ENCODE measurements at places on chromosomes 2 and 18.

GRCh38 chr2:25993049-25993448 lies 10.8 kb upstream of the KIF3C start:
- DNase-seq: no peak

DNA sequence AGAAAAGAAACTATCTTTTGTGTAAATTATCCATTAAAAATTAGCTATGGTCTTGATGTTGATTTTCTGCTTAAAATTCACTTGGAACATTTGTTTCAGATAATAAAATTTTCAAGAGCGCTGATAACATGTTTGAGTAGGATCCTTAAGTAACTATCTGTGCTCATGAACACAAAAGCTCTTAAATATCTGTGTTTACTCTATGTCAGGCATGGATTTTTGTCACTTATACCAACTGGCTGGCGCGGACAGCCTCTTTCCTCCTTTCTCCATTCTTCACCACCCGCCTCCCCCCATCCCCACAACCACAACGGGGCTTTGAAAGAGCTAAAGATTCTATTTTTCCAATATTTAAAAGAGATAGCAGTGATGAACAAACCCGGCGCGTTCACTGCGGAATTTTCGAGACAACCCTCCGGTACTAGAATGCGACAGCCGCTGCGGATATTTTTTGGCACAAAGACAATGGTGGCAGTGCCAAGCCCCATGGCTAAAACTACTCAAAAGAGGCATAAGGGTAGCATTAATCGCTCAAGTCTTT lies 181.5 kb downstream of the TCF4 start:
- no peak for DNase-seq

- peak; percentile 56 for DNase-seq
Observed at GRCh38 chr18:33578518-33579348, 714 bp downstream of the ASXL3 start.

GRCh38 chr2:85307527-85307897 lies 20.3 kb downstream of the TGOLN2 start:
- DNase-seq: no peak

GRCh38 chr2:129717560-129718130 lies 261.8 kb upstream of the RAB6C start:
- no peak for DNase-seq

DNA sequence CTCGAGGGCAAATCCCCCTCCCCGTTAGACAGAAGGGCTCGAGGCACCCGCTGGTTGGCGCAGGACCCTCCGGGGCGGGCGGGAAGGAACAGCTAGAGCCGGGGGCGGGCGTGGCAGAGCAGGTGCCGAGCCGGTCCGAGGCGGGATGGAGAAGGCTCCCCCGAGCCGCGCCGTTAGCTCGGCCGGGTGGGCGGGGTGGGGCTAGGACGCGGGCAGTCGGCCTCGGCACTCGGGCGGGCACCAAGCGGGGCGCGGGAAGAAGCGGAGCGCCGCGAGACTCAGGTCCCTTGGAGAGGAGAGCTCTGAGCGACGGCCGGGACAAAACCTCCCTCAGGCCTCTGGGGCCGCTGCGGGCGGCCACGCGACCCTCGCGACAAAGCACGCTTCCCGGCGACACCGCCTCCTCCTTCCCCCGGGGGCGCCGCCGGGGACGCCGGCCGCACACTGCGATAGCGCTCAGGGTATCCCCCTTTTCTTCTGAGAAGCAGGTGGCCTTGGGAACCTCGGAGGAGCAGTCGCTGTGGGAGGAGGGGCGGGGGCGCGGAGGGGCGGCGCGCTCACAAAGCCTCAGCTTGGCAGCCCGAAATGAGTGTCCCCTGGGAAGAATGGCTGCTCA lies 721 bp downstream of the FHOD3 start:
- DNase-seq: peak; percentile 39

GRCh38 chr2:45965871-45966498 lies 314.5 kb downstream of the PRKCE start:
- no peak for DNase-seq

DNA sequence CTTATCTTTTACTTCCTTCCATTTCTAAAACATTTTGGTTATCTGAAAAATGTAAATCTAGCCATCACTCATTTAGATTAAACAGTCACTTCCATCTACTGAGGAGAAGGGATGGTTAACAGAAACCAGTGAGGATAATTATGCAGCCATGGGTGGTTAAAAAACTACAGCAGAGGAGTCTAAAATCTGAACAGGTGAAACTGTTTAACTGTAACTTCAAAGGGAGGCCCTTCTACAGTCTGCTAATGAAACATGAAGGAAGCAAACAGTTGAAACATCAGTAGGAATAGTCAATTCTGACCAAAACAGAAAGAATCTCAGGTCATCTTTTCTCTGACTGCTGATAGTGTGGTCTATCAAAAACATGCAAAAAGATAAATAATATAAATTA lies 71.0 kb downstream of the DTNB start:
- DNase-seq: no peak

DNA sequence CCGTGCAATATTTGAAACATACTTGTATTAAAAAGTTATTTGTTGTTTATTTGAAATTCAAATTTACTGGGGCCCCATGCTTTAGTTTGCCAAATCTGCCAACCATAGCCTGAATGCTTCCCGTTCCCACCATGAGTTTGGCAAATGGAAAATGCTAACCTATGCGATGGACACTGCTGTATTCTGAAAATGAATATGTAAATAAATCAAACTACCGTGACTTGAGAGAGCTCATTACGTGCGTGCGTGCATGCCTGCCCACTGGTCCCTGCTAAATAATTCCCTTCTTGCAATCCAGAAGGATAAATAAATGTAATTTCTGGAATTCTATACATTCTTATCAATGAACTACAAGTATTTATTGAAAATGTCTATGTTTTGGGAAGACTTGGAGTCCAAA lies 3.2 kb downstream of the BOD1L2 start:
- DNase-seq: no peak

- DNase-seq: no peak
Observed at GRCh38 chr18:10459587-10459986, 5.2 kb downstream of the APCDD1 start.

GRCh38 chr2:3517948-3518495 lies 1.3 kb downstream of the ADI1 start:
- DNase-seq: no peak

- no peak for DNase-seq
Observed at GRCh38 chr18:23094411-23095190, 40.7 kb upstream of the CABLES1 start.

DNA sequence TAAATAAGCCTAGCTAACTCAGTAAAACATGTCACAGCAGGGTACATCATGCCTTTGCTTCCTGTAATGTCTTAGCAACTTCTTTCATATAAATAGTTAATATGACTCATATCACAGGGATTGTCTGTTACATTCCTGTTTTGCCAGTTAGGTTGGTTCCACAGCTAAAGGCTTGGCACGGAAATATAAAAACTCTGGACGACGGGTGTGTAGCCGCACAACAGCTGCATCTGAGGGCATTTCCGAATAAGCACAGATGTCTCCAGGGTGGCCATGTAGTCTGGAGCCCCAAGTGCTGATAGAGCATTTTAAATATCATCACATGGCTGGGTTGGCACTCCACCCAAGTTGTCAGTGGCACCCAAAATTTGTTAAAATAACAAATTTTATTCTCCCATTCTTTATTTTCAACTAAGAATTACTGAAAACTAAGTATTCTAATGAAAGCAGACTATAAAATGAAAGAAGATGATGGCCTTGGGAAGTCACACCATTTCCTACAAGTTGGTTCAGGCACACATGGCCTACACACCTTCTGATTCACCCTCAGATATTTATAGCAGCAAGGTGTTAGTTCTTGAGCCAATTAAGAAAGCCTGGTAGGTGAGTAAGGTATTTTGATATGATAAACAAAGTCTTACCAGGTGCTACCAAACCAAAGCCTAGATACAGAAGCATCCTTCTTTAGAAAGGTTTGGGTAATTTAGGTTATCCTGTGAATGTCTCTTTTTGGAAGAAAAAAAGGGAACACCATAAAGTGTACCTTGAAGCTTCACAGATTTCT lies 61.8 kb upstream of the STK17B start:
- no peak for DNase-seq

DNA sequence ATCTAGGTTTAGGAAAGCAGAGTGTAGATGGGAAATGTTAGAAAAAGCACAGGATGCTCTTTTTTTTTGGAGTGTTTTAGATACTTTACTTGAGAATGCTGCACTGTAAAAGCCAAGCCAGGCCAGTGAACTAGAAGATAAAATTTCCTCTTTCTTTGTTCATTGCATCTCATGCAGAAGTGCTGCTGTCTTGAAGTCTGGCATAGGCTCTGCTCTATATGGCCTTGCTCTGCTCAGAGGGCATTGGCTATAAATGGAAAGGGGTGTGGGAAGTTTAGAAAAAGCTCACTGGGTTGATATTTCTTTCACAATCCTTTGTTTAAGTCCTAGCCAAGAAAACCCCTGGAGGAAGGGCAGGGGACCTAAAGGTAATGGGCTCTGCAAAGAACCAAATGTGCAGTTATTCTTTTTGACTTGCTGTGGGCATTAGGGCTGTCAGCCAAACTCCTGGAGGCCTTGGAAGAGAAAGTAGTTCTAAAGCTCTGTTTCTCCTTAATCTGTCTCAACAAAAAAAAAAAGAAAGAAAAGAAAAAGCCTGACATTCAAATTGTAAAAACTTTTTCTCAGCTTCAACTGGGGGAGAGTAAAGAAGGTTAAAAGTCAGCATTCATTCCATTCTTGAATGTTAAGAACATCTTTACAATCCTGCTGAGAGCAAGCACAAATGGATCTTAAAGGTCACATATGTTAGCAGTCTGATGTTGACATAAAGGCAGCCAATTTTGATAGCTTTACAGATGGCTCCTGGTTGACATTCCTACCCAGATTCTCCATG lies 338.3 kb downstream of the GULP1 start:
- DNase-seq: no peak

- DNase-seq: no peak
Observed at GRCh38 chr2:219230059-219230540, 494 bp downstream of the ANKZF1 start.

DNA sequence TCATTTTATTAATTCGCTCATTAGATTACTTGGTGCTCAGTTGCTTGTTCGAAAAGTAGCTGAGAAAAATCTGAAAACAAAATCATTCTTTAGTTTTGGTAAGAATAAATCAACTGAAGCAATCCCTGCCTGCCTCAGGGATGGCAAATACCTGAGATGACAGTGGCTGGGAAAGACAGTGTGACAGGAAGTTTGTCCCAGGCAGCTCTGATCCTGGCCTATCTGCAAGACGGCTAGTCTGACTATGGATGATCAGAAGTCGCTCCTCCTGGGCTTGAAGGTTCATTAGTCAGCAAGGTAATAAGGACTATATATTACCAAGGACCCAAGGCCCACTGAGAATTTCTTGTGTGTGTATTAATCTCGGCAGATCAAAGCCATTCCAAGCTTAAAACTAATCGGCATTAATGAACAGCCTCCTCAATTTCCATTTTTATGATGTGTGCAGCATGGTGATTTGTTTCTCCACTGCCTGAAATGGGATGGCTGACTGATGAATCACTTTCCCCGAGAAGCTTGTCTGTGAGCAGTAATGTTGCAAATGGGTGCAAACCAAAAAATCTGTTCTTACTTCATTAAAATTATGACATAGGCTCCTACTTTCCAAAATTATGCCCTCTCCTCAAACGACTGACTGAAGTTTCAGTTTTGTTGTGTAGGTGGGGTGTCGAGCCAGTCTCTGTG lies 199.9 kb downstream of the ACTR3 start:
- no peak for DNase-seq

GRCh38 chr18:5238371-5238976 lies 41.4 kb upstream of the AKAIN1 start:
- DNase-seq: peak; percentile 40

- DNase-seq: no peak
Observed at GRCh38 chr2:190405070-190405469, 3.1 kb upstream of the MFSD6 start.

DNA sequence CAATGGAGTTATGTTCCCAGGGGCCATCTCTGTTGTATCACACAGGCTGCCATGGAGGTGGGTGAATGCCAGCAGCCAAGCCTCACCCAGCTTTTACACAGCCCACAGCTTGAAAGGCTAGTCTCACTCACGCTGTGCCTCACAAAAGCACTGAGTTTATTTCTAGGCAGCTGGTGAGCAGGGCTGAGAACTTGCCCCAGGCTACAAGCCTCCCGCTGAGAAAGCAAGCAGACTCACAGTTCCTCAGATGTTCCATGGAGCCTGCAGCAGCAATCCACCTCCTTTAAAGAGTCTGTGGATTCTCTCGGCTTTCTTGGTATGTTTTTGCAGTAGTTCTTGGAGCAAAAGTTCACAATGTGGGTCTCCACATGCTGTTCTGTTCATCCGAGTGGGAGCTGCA lies 40.9 kb upstream of the ALKAL2 start:
- DNase-seq: no peak

- DNase-seq: no peak
Observed at GRCh38 chr18:71371951-71372605, 1083.2 kb downstream of the SOCS6 start.

DNA sequence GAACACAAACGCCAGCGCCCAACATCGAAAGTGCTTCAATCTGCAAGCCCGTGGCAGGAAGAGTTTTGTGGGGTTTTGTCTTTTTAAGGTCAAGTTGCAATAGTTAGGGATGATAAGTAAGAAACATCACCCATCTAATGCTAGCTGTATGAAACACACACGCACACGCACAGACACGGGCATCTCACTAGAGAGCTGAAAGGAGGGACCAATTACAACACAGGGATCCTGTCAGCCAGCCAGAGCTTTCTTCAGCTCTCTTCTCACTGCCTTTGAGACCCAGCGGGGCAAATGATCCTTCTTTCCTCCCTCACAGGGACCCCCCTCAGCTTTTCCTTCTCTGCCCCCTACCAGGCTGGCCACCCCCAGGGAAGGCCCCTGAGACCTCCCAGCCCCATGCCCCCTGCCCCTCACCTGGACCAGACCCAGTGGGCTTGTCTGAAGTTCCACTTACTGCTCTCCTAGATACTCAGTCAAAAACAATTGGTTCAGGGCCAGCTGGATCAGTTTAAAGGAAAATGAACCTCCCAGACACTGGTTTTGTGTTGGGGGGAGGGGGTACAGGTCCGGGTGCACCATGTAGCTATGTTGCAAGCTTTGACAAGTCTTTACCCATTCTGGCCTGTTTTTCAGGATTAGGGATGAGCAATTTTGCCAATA lies 17.9 kb downstream of the CYP26B1 start:
- no peak for DNase-seq

DNA sequence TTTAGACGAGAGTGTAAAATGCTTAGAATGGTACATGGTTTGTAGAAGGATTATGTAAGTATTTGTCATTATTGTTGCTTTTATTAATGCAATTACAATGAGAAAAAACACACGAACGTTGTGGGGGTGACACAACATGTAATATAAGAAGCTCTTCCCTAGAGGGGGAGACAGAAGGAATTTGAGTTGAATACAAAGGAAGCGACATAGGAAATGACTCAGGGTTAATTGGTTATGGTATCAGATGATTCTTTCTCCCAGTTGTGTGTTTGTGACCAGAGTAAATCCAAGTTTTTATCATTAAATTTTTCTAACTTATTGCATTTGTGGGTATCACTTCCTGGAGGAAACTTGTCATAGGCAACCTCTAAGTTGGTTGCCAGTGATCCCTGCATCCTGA lies 625.6 kb upstream of the CDH2 start:
- no peak for DNase-seq

GRCh38 chr2:239195318-239195871 lies 205.4 kb downstream of the HDAC4 start:
- peak; percentile 8 for DNase-seq
